ENCODE measurements at places on chromosomes 2 and 18. TPM values are rescaled to one million over a fixed set of nuclear protein-coding genes. Genes with fewer than 3 reads are reported as not detected.
A peak's percentile ranks its signal among the peaks of the same experiment; 100 is the strongest.

GRCh38 chr18:24234330-24234729 lies 95.5 kb downstream of the CABYR start:
- peak; percentile 46 for DNase-seq

- DNase-seq, result no peak
These were observed 31.6 kb upstream of the PIK3C3 start for GRCh38 chr18:41923446-41923845.

GRCh38 chr2:74843899-74844298 lies 10.0 kb downstream of the HK2 start:
- peak; percentile 68 for DNase-seq

- no peak for DNase-seq
These were observed 191.1 kb downstream of the STK39 start for GRCh38 chr2:168056242-168056787.

The UGT1A8 gene
- total RNA-seq, result not detected
